Glutamatergic neuron (in vitro differentiated cells): ENCODE measurements at places on chromosomes 4 and X. TPM values are rescaled to one million over a fixed set of nuclear protein-coding genes. Genes with fewer than 3 reads are reported as not detected.
A peak's percentile ranks its signal among the peaks of the same experiment; 100 is the strongest.

The C4orf33 gene
- 17.6 TPM for total RNA-seq

The FGFBP1 gene
- not detected for total RNA-seq

The XKRX gene
- total RNA-seq = not detected

- no peak for DNase-seq
Measured at GRCh38 chr4:114494246-114494803, 104.3 kb upstream of the UGT8 start.

DNA sequence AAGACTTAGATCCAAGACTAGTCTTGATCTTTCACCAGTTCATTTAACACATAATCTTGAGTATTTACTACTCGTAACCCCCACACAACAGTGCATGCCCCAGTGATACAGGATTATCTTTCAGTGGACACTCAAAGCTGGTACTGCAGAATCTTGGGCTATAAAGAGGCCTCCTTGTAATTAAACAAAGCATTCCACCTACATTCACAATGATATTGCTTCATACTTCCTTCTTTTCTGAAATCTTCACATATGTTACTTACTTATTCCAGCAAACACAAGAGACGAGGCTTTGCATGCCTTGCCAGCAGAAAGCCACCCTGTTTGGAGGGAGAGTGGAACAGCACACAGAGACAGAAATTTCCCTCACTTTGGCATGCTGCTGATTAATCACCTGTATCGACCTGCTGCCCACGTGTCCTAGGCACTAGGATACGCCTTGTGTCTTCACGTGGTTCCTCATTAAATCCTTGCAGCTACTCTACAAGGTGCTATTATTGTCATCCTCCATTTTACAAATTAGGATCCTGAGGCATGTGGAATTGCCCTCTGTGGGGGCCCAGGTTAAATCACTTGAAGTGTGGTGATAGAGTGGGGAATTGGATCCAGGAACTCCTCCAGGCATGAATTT, 77.3 kb downstream of the FAM184B start:
- DNase-seq = no peak

GRCh38 chr4:181951265-181951664, 291.9 kb upstream of the TENM3 start:
- no peak for DNase-seq

- DNase-seq = peak; percentile 70
Measured at GRCh38 chr4:183142571-183143550, 43.8 kb downstream of the WWC2 start.

DNA sequence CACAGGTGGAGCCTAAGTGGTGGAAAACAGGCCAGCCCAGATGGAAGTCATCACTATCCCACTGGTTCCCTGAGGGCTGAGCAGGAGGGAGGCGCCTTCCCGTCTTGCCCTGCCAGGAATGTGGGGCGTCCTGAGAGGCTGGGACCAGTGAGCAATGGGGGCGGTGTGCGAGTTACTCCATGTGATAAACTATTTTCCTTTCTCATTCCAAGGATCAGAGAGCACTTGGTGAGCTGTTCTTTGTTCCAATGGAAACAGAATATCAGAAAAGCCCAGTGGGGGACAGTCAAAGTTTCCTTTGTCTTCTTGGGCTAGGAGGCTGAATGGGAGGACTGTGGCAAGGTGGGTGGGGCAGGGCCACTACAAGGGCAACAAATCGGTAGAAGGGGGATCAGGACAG, 86.2 kb downstream of the NHSL2 start:
- no peak for DNase-seq

- no peak for DNase-seq
Measured at GRCh38 chr4:123597586-123597985, 201.0 kb downstream of the SPRY1 start.

- DNase-seq = no peak
Measured at GRCh38 chr4:22496165-22496813, 19.6 kb downstream of the ADGRA3 start.
